ENCODE measurements at places on chromosomes 1 and 21.

- no peak for DNase-seq
These were observed 609 bp downstream of the RWDD2B start for GRCh38 chr21:29018540-29018939.

DNA sequence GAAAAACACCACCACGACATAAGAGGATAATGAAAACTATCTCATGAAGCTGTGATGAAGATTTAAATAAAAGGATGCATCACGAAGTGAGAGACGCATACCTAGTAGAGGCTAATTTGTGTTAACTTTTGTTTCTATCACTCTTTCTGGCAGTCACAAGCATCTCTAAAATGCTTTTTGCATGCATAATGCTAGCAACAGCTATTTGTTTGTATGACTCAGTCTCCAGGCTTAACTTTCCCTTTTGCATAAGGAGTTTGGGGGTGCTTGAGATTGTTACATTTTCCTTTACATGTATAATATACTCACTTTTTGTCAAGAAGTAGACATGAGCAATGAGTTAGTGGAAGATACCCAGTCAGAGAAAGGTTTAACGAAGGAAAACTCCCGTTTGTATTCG is 385.4 kb downstream of the DISC1 start:
- DNase-seq = no peak

- no peak for DNase-seq
These were observed 1.4 kb upstream of the MDM4 start for GRCh38 chr1:204514828-204515227.

- DNase-seq = no peak
These were observed 181.9 kb upstream of the B3GALT2 start for GRCh38 chr1:193368302-193368701.

- no peak for DNase-seq
These were observed 6.7 kb upstream of the WASF2 start for GRCh38 chr1:27496604-27497155.

- DNase-seq = no peak
These were observed 103.8 kb downstream of the TOMM20 start for GRCh38 chr1:235024711-235025421.

- DNase-seq = no peak
These were observed 1095.3 kb downstream of the TTLL7 start for GRCh38 chr1:82903626-82904025.

GRCh38 chr1:241413974-241414373 is 57.0 kb upstream of the RGS7 start:
- DNase-seq = no peak

- DNase-seq = no peak
These were observed 54.8 kb downstream of the RAB3GAP2 start for GRCh38 chr1:220217383-220217988.

- DNase-seq = no peak
These were observed 11.4 kb downstream of the SMYD2 start for GRCh38 chr1:214292322-214292721.

DNA sequence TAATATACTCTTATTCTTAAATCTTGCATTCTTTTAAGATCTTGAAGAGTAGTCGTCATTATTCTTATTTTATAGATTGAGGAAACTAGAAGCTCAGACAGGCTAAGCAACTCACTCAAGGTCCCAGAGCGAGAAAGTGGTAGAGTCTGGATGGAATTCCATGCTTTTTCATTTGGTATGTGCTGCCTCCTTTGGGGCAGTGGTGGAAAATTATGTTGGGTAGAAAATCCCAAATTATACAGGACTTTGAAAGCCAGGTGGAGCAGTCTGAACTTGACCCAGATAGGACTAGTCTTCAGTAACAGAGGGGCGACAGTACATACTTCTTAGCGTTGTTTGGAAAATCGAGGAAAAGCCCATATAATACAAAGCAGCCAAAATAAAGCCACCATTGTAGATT is 205.6 kb downstream of the ATG4C start:
- no peak for DNase-seq

DNA sequence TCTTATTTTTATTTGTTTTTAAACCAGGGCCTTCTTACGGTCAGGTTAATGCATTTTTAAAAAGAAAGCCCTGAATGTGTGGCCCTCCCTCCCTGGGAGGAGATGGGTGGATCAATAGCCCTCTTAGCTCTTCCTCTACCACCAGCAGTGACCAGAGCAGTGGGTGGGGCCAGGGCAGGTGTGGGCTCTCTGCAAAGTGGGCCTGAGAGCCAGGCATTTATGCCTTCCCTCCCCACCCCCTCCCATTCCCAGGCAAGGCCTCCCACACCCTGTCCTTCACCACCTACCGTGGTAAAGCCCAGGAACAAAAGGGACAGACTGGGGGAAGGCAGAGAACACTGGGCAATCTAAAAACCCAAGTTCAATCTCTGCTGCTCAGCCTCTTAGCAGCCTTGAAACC is 63.9 kb downstream of the SSBP3 start:
- no peak for DNase-seq

- no peak for DNase-seq
These were observed 402.6 kb upstream of the NFIA start for GRCh38 chr1:60679524-60680375.

DNA sequence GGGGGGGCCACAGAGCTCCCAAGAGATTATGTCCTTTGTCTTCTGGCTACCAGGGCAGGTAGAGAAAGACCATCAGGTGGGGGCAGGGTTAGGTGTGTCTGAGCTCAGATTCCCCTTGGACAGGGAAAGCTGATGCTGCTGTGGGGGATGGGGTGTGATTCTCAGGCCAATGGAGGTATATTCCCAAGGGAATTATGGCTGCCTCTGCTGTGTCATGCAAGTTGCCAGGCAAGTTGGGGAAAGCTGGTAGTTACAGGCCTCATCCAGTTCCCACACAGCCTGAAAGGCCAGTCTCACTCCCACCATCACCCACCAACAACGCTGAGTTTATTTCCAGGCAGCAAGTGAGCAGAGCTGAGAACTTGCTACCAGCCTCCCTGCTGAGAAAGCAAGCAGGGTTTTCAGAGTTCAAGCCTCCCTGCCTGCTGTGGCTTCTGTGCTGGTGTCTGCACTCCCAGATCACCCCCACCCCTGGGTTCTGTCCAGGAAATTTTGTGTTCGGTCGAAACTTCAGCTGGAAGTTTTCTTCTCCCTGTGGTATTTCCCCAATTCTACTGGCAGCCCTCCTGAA is 21.3 kb downstream of the IFI16 start:
- DNase-seq = no peak

GRCh38 chr1:42992054-42992571 is 33.4 kb upstream of the SLC2A1 start:
- no peak for DNase-seq

- DNase-seq = no peak
These were observed 81.2 kb downstream of the TOMM20 start for GRCh38 chr1:235047331-235047871.

DNA sequence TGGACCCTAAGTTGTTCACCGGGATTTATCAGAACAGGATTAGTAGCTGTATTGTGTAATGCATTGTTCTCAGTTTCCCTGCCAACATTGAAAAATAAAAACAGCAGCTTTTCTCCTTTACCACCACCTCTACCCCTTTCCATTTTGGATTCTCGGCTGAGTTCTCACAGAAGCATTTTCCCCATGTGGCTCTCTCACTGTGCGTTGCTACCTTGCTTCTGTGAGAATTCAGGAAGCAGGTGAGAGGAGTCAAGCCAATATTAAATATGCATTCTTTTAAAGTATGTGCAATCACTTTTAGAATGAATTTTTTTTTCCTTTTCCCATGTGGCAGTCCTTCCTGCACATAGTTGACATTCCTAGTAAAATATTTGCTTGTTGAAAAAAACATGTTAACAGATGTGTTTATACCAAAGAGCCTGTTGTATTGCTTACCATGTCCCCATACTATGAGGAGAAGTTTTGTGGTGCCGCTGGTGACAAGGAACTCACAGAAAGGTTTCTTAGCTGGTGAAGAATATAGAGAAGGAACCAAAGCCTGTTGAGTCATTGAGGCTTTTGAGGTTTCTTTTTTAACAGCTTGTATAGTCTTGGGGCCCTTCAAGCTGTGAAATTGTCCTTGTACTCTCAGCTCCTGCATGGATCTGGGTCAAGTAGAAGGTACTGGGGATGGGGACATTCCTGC is 3.9 kb upstream of the OLFML3 start:
- DNase-seq = no peak

- DNase-seq = no peak
These were observed 133.7 kb downstream of the CAPN8 start for GRCh38 chr1:223531742-223532341.

GRCh38 chr1:205351984-205352713 is 4.6 kb downstream of the KLHDC8A start:
- no peak for DNase-seq

DNA sequence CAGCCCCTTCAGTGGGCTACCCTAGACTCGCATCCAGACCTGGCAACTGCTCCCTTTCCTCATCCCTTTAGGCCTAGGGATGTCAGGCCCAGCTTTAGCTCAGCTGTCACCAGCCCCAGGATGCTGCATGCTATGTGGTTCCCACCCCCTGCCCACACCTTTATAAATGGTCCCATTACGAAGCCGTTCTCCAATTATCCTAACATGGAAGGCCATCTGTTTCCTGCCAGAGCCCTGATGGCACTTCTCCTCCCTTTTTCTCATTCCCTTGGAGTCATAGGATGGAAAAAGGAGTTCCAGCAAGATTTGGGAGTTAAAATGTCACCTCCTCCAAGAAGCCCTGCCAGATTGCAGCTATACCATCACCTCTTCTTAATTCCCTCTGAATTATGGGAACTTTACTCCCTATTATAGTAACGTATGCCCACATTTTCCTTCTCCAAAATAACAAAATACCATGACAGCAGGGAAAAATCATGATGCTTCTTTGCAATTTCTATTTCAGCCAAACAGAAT is 205.0 kb upstream of the GRIK3 start:
- no peak for DNase-seq

- no peak for DNase-seq
These were observed 414 bp downstream of the GPR153 start for GRCh38 chr1:6260433-6260934.

GRCh38 chr1:117753652-117754051 is 147.8 kb downstream of the TENT5C start:
- no peak for DNase-seq

GRCh38 chr1:63124666-63125191 is 197.6 kb upstream of the FOXD3 start:
- no peak for DNase-seq

DNA sequence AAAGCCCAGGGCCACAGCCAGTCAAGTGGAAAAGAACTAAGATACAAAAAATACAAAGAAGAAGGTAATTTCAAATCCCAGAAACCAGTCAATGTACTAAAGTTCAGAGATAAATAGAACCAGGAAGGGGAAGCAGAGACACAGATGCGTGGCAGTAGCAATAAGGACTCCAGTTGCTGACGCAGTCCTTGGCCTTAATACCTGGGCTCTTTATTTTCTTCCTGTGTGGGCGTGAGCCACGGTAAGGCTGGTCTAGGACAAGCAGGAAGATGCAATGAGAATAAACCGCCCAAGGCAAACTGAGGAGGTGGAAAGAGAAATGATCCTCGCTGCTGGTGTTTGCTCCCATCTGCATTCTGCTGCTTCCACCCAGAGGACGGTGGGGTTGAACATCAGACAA is 65.6 kb upstream of the PLXNA2 start:
- DNase-seq = no peak

- DNase-seq = no peak
These were observed 329.4 kb upstream of the CHRM3 start for GRCh38 chr1:239056940-239057339.

GRCh38 chr1:10788592-10789006 is 7.8 kb downstream of the CASZ1 start:
- DNase-seq = no peak

GRCh38 chr1:182725259-182726255 is 41.2 kb upstream of the RGS8 start:
- no peak for DNase-seq

- DNase-seq = no peak
These were observed 22.4 kb downstream of the LRRC8B start for GRCh38 chr1:89546934-89547562.

Measured in activated CD4-positive, CD25-positive, alpha-beta regulatory T cell treated with anti-CD3 and anti-CD28 coated beads, Interleukin-2, amount 50 U/mL, for 16 hours (primary cell).